T-helper 22 cell (primary cell): ENCODE measurements at places on chromosomes 12 and 14.
A peak's percentile ranks its signal among the peaks of the same experiment; 100 is the strongest.

DNA sequence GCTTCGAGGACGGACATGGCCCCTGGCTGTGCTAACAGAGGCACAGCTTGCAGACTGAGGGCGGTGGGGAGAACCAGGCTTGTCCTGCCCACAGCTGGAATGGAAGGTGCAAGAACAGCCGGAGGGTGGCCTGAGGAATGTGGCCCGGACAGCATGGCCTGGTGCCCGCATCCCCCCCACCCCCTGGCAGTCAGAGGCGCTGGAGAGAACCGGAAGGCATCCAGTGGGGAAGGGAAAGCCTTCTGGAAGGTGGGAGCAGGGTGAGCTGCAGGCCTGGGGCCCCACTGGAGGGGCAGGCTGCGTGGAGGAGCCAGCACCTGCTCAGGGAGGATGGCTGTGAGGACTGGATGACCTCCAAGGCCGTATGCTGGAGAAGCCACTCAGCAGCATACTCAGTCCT is 8.1 kb upstream of the CYP46A1 start:
- no peak for DNase-seq

GRCh38 chr12:131221957-131222328 is 268.2 kb downstream of the ADGRD1 start:
- no peak for DNase-seq

DNA sequence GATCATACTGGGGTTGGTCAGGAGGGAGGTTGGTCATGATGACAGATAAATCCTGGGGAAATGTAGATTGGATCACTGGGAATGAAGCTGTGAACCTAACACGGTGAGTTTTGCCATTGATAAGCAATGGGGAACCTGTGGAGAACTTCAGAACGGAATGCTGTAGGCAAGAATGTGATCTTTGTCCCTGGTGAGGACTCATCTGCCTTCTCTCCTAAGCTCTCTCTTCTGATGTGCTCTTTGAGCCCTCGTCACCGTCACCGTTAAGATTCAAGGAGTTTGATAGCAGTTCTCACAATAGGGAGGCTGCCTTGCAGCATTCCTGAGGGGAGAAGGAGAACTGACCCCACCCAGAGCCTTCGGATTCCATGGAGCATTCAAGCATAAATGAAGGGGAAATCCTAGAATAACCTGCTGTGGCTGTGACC is 217.6 kb downstream of the ANO6 start:
- no peak for DNase-seq

DNA sequence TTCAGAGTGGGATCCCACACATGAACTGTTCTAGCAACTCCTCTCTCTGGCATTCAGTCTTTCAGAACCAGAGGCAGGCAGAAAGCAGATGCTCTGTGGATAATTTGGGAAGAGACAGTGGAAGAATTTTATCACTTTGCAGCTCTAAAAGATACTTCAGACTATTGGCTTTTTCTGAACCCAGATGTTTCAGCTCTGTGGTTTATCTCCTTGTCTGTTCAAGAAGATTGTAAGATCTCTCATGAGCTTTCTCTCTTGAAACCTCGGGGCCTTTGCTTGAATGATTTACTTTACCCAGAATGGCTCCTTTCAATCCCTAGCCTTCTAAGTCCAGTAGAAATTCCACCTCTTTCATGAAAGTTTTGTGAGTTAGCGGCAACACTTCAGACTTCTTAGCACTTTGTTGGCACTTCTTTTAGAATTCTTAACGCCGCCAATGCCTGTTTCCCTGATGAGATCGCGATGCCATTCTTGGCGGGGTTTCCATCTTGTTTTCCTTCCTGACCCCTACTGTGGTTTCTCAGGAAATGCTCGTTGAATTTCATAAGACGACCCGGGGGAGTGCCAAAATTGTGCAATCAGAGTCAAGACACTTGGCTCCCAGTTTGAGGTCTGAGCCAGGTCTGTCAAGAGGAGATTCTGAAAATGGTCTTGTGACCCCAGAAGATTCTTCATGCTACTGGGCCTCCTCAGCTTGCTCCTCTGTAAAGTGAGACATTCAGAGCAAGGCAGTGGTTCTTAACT is 107.0 kb upstream of the PRICKLE1 start:
- no peak for DNase-seq

GRCh38 chr14:55721353-55721752 is 141.3 kb downstream of the KTN1 start:
- no peak for DNase-seq

- no peak for DNase-seq
Observed at GRCh38 chr12:6754411-6754810, 1.5 kb upstream of the MLF2 start.

DNA sequence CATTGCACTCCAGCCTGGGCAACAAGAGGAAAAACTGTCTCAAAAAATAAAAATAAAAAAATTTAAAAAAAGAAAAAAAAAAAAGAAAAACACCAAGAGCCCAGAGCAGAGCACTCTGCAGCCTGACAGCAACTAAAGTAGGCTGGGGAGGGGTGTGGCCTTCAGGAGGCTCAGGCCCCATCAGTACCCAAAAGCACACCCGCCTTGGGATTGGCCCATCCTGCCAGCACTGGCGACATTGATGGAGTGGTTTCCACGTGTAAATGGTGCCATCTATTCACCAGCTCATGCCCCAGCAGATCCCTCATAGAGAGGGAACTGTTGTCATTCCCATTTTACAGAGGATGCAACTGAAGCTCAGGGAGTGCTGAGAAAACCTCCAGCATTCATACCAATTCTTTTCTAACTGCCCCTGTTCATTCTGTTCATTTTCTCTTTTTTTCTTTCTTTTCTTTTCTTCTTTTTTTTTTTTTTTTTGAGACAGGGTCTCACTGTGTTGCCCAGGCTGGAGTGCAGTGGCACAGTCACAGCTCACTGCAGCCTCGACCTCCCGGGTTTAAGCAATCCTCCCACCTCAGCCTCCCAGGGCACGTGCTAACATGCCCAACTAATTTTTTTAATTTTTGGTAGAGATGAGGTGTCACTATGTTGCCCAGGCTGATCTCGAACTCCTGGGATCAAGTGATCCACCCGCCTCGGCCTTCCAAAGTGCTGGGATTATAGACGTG is 89.3 kb downstream of the IRF2BPL start:
- no peak for DNase-seq

- DNase-seq: no peak
Observed at GRCh38 chr12:118052324-118053070, 8.5 kb downstream of the WSB2 start.

DNA sequence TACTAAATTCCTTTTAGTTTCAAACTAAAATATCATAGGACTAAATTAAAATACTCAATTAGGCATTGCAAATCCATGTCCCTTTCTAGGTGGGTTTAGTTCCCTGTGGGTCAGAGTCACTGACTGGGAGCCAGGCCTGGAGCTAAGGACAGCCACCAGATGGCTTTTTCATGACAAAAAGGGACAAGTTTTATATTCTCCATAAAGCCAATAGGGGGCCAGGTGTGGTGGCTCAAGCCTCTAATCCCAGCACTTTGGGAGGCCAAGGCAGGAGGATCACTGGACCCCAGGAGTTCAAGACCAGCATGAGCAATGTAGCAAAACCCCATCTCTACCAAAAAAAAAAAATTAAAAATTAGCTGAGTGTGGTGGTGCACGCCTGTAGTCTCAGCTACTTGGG is 35.4 kb upstream of the EIF5 start:
- DNase-seq: no peak

DNA sequence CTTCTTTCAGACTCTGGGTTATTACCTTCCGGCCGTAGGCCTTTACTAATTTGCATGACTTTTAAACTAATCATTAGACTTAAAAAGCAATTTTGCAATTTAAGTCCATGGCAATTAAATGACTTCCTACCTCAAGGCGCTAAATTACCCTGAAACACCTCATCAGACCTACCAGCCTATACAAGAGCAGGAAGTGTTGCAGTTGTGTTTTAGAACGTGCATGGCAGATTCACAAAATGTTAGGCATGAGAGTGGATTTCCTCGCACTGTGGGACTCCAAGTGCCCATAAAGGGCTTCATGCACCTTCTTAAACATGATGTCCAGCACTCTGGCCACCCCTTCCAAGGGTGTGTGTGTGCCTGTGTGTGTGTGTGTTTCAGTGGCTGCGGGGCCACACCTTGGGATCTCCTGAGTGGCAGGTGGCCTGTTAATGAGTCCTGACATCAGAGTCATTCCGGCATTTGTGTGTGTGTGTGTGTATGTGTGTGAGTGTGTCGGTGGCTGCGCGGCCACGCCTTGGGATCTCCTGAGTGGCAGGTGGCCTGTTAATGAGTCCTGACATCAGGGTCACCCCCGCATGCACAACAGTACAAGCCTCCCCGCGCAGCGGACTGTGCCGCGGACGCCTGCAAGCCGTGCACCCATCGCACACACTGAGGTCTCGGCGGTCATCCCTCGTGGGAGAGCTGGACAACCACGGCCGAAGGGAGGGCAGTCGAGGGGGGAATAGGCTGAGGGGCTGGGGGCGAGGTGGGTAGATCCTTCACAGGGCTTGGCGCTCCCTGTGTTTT is 900 bp downstream of the C2CD5 start:
- DNase-seq: peak; percentile 30
